Left lung (tissue), 14 donors: ENCODE measurements at places on chromosomes 11 and 22.

DNA sequence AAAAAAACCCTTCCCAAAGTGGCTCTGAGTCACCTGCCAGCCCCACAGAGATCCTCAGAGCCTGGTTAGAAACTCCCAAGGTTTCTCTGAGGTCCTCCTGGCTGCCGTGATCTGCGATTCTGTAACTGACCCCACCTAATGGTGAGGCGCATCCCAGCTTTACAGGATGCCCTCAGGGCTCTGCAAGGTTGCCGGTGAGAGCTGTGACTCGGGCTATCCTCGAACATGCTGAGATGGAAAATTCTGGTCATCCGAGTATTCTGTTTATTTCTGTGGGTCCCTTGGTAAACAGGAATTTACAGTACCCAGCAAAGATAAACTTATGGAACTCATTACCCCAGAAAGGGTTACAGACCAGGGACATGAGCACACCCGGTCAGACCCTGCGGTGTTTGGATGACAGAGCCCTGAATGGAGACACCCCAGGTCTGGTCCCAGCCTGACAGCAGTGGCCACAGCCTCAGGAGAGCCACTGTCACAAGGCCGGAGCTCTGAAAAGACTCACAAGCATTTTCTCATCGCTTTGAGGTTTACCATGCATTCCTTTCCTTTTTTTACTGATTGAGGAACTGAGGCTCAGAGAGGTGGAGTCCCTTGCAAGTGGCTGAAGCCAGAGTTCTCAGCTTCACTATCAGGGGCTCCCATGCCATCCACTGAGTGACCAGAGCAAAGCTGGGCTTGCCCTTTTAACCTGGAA, 22.2 kb downstream of the LIF start:
- DNase-seq: no peak

DNA sequence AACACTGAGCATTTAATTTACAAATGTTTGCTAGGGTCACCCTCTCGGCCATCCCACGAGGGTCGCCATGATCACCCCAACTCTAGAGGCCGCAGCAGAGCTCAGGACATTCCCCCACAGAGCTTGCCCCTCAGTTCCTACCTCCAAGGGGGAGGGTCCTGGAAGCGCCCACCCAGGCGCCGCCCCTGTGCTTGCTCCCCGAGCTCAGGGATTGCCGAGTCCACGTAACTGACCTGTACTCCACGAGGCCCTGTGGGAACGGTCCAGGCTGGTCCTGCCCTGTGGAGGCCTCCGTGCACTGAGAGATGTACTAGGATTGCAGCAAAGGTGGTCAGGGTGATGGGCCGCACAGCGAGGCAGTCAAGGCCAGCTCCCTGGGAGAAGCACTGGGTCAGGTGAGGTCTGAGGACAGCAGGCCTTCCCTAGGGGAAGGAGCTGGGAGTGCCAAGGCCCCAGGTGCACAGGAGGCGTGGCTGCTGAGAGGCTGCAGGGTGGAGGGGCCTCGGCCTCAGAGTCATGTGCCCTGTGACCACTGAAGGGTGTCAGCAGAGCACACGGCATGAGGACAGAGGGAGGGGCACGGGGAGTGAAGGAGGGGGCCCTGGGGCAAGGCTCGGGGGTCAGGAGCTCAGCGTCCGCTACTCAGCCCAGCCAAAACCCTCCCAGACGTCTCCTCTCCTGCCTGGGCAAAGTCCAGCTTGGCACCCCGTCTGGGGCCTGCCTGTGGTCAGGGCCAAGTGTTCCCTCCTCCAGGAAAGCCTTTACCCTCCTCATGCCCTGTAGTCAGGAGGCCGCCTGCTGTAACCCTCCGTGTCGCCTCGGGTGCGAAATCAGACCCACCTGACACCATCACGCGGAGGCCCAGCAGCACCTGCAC, 2.4 kb upstream of the MIOX start:
- DNase-seq: peak; percentile 73

DNA sequence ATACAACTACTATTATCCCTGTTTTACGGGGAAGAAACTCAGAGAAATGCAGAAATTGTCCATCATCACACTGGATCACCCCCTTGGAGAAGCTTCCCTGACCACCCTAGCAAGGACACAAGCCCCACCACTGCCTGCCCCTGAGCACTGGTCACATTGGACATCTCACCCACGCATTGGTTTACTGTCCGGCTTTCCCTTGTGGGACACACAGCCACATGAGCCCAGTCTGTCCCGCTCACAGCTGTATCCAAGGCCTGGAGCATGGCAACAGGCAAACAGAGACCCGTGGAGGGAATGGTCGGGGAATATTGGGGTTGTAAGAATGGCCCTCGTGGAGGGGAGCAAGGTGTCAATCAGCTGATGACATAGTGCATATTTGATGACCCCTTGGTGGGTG, 42.7 kb upstream of the FGF3 start:
- DNase-seq: no peak

GRCh38 chr11:76445121-76446084, 585 bp downstream of the EMSY start:
- peak; percentile 88 for DNase-seq

DNA sequence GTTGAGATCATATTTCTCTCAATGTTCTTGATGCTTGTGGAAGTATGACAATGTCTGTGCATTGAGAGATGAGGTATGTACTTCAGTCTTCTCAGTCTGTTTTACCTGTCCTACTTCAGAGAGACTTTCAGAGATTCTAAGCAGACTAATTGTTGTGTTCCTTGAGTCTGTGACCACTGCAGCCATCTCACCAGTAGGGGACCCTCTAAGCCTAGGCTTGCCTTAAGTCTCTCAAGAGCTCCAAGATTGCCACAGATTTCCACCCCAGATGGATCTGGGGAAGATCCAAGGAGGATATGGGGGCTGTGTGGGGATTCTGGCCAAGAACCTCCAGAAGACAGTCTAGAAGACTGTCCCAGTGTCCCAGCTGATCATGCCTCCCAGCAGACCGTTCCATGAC, 179.9 kb upstream of the PLET1 start:
- no peak for DNase-seq

DNA sequence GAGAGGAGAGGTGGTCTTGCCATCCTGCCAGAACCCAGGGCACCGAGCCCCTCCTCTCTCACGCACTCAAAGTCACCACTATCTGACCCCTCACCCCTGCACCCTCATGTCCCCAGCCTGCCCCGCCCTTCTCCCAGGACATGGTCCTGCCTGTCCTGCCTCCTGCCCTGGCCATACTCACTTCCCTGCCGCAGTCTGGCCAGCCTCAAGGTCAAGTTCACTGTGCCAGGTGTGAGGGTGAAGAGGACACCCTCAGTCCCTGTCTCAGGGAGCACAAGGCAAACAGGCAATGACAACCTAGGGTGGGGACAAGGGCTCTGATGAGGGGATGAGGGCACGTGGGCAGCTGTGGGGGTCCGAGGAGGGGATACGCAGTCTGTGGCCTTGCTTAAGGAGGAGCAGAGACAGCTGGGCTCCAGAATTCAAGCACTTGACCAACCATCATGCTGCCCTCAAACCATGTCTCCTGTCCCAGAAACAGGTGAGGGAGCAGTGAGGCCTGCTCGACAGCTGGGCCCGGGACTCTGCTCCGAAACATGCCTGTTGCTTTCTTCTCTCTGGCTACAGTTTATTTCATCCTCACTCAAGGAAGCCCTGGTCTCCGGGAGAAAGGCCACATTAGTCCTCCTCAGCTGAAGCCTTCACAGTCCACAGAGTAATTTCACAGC, 36.6 kb downstream of the PDGFB start:
- peak; percentile 22 for DNase-seq

- no peak for DNase-seq
Observed at GRCh38 chr11:124725719-124726105, 14.0 kb upstream of the NRGN start.

GRCh38 chr22:27312966-27313855, 488.3 kb downstream of the MN1 start:
- DNase-seq: no peak

DNA sequence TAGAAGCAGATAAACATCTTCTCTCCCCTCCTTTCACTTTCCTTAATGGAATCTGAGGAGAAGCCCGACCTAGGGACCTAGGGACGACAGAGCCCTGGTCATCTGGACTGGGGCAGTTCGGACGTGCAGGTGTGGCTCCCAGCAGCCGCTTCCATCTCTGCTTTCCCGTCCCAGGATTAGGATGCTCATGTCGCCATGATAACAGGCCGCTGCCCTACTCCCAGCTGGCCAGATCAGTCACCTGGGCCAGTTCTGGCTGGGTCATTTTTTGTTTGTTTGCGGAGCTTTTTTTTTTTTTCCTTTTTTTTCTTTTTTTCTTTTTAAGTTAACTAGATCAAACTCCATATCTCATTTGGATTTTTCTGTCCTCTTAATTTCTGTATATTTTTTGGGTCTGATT, 166.3 kb upstream of the TTC12 start:
- no peak for DNase-seq

DNA sequence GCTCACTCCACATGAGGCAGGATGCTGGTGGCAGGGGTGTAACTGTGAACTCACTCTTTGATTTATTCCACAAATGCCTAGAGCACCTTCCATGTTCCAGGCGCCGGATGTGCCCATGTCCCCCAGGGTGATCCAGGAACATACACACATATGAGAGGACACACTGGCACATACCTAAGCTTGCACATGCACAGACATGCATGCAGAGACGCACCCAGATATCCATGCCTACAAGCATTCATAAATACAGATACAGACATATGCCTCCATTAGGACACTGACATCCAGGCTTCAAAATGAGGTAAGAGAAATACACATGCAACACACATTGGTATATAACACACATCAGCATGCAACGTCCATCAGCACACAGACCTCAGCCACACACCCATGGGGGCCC, 4.5 kb downstream of the OSM start:
- no peak for DNase-seq

- DNase-seq: peak; percentile 75
Observed at GRCh38 chr22:49967706-49968208, 7.2 kb downstream of the PIM3 start.

- DNase-seq: no peak
Observed at GRCh38 chr11:74182635-74183034, 11.5 kb downstream of the PPME1 start.

- DNase-seq: no peak
Observed at GRCh38 chr11:43072096-43072495, 239.7 kb upstream of the API5 start.
